ENCODE measurements at places on chromosomes 5 and 9.
A peak's percentile ranks its signal among the peaks of the same experiment; 100 is the strongest.

DNA sequence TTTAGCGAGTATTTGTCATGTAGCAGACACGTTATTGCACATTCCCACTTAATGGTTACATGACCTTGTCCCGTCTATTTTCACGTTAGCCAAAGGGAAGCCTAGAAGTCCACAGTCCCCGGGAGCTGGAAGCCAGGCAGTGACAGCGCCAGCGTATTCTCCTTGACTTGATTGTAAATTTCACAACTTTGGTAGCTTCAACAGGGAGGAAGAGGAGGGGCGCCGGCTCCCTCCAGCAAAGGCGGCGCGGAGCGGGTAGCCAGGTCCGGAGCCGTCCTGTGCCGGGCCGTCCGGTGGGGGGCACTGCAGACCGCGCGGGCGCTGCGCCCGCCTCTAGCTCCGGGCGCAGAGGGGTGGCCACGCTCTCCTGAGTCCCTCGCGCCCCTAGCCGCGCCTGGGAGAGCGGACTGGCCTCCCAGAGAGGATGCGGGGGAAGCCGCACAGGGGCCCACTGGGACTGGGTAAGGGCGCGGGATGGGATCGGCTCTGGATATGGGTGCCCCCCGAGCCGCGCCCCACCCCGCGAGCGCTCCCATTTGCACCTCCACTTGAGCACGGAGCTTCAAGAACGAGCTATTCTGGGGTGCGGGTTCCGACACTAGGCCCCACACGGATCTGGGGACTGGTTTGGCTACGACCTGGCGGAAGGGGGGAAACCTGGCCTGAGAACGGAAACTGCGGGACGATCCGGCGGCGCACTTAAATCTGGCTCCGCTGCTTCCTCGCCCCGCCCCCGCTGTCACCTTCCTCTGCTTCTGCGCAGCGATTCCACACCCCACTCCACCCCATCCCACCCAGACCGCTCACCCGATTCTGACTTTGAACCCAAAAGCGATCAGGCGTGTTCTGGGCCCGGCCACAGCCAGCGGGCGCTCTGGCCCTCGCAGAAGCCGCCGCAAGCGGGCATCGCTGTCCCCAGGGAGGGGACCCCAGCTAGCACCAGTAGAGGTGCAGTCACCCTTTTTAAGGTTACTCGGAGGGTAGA, 23.8 kb downstream of the KLF4 start:
- no peak for DNase-seq

GRCh38 chr9:134212809-134213507, 48.6 kb upstream of the RNU6ATAC start:
- no peak for DNase-seq

- no peak for DNase-seq
Measured at GRCh38 chr9:94677929-94678328, 38.6 kb upstream of the FBP1 start.

DNA sequence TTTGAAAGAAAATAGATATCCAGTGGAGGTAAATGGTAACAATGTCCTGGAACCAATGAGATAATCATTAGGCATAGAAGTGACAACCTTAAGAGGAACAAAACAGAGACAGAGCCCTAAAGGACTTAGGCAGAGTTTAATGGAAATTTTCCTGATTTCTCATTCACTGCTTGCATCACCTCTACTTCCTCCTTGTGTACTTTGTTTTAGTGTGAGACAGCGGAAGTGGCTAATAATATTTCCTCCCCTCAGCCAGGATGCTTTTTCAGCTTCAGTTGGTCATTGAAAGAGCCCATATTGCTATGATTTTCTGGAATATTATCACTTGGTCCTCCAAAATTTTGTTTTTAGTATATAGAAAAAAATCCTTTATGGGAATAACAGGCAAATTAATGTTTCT, 153.4 kb upstream of the MPDZ start:
- no peak for DNase-seq

GRCh38 chr5:150851039-150851438, 4.7 kb downstream of the IRGM start:
- no peak for DNase-seq

DNA sequence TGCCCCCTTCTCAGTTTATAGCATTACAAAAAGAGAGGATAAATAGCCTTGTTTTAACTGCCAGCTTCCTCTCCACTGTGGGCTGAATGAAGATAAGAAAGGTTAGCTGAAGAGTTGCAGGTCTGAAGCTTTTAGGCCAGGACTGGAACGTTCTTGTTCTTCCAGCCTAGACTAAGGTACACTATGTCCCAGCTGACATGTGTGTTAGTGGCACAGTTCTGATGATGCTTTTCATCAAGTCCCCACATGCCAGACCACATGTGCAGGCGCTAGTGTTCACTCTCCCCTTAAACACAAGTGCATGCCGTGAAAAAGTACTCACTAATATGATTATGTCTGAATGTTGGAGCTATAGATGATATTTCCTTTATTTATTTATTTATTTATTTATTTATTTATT, 40.7 kb downstream of the STXBP1 start:
- no peak for DNase-seq

- DNase-seq: no peak
Measured at GRCh38 chr5:126053630-126054029, 369.6 kb upstream of the GRAMD2B start.

DNA sequence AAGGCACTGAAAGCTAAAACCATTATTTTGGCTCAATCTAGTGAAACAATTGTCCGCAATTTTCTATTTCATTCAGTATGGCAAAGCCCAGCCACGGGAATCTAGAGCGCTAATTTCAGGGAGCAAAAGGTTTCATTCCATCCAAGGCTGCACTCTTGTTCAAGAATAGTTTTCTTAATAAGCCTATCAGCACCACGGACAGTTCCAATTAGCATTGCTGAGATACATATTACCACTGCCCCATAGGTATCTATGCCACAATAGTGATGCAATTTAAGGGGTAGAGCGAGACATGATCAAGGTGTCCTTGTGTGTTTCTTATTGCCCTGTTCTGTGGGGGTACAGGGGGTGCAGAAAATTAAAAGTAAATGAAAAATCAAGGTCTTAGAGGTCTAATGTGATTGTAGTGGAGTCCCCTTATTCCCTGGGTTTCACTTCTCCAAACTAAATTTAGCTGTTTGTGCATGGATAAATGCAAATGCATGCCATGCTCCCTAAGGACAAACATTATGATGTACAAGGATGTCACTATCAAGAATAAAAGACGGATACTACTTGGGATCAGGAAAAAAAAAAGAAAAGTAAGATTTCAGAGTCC, 45.5 kb downstream of the SPOCK1 start:
- no peak for DNase-seq

- DNase-seq: no peak
Measured at GRCh38 chr9:104608336-104608735, 2.9 kb upstream of the OR13C2 start.

DNA sequence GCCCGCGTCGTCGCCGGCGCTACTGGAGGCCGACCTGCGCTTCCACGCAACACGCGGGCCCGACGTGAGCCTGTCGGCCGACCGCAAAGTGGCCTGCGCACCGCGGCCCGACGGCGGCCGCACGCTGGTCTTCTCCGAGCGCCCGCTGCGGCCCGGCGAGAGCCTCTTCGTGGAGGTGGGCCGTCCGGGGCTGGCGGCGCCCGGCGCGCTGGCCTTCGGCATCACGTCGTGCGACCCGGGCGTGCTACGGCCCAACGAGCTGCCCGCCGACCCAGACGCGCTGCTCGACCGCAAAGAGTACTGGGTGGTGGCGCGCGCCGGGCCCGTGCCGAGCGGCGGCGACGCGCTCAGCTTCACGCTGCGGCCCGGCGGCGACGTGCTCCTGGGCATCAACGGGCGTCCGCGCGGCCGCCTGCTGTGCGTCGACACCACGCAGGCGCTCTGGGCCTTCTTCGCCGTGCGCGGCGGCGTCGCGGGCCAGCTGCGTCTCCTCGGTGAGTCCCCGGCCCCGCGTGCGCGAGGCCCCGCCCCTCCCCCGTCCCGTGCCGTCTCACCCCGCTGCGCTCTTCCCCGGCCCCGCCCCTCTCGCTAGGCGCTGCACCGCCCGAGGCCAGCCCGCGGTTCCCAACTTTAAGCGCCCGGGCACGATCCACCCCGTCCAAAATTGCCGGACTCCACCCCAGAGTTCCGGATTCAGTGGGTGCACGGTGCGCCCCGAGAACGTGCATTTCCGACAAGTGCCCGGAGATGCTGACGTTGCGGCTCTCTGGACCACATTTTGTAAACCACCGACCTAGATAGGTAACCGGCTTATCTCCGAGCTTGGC, 42.8 kb downstream of the NEURL1B start:
- peak; percentile 70 for DNase-seq

- DNase-seq: no peak
Measured at GRCh38 chr5:150159741-150160179, 4.1 kb upstream of the PDGFRB start.

GRCh38 chr5:151596828-151597539, 5.9 kb upstream of the FAT2 start:
- DNase-seq: no peak

DNA sequence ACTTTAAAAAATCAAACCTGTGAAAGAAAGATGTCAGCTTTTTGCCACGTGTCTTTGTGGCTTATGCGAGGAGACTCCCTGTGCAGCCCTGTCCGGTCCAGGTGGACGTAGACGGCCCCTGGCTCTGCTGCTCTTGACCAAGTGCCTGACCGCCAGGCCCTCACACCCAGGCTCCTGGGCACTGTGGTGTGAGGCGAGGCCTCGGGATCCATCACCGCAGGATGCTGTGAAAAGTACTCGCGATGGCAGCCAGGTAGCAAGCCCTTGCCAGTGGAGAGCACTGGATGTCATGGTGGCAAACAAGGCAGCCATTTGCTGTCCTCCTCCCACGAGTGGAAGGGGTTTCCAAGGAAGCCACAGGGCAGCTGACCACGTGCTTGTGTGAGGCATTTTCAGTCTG, 245.1 kb downstream of the CACNA1B start:
- DNase-seq: no peak

DNA sequence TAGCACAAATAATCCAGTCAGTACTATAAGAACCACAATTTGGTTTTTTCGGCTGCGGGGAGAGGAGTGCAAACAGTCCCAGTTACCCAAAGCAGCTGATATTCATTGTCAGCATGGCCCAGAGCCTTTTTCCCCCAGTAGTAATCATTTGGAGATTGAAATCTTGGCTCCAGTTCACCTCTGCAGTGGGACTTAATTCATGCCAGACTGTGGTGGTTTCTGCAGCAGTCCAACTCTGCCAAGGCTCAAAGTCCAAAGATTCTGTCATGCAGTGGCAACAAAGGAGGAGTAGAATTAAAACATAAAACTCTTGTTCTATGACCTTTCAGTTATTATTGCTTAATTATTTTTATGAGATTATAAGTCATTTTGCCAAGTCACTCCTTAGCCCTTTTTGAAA, 25.0 kb upstream of the TRIM36 start:
- DNase-seq: no peak

DNA sequence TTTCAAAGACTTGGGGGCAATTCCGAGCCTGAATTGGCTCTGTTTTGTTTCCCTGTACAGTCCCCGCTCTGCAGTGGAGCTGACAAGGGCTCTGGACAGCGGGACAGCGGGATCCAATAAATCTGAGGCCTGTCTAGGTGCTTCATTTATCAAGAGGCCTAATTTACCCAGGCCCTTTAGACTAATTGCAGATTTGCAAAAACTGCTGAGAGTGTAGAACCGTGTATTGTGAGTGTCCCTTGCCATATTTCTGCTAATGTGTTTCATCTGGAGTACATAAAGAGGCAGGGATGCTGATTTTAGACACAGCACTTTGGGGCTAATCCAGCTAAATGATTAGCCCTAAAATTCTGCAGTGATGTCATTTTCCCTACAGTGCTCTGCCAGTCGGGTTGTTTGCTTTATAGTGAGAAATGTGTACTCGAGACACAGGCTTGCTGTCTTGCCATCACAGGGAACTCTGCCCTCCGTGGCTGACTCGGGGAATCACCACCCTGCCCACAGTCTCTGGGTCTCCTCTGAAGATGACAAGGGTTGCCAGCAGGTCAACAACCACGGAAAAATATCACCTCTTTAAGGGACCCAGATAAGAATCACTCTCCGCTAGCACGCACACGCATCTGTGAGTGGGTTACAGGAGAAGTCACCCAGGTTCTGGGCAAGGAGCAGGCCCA, 592.0 kb downstream of the BNC2 start:
- no peak for DNase-seq

DNA sequence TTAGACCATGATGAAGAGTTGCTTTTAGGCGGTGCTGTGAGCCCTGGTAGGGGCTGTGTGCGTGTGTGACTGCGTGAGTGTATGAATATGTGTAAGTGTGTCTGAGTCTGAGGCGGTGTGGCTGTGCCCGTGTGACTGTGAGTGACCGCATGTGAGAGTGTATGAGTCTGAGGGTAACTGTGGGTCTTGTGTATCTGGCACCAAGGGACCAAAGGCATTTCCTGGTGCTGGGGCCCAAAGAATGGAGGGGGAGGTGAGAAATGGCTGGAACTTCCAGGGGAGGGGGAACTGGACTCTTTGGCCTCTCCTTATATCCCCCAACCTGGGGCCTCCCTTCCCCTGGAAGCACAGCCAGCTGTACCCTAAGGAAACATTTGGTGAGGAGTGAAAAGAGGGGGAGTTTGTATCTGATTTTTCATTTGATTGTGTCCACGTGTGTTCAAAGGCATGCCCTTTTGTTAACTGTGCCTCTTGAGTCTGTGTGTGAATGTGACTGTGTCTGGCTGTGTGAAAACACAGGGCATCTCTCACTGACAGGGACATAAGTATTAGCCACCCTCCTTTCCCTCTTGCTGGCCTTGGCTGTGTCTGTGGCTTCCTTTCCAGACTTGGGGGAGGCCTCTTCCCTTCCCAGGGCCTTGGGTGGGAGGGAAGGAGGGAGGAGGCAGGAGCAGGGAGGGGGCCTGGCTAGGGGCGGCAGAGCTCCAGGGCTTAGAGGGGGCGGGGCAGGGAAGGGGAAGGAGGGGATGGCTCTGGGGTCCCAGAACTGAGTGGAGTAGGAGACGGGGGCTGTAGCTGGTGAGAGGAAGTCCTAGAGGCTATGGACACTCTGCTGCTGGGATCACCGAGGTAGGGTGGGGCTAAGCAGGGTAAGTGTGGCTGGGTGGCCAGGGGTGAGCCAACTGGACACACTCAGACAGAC, 1.4 kb downstream of the IL11RA start:
- no peak for DNase-seq

DNA sequence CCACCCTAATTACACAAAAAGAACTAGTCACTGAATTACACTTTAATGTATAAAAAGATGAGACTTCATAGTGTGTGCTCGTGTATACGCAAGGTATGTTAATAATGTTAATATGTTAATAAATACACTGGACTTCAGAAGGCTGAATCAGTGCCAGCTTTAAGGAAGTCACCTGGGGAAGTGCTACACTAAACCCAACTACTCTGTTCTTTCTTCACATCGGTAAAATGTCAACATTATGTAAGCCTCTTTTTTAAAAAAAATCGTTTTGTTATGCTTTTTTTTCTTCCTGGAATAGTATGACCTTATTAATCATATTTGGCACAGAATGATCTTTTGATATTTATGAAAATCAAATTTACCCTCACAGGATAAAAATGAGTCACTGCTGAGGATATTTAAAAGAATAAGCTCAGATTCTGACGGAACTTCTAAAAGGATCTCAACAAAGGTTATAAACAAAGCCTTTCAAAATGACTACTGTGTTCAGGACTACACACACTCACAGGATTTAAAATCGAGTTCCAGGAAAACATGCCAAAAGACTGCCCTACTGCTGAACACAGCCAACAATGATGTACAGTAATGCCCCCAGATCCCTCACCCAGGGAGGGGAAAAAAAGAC, 75.9 kb downstream of the AUH start:
- no peak for DNase-seq

Data from CD4-positive, alpha-beta T cell treated with Interleukin-4 for 4 hours (primary cell).